ENCODE measurements at places on chromosomes 5 and 9.
A peak's percentile ranks its signal among the peaks of the same experiment; 100 is the strongest.

- DNase-seq, result no peak
These were observed 265.2 kb downstream of the SYK start for GRCh38 chr9:91066856-91067255.

DNA sequence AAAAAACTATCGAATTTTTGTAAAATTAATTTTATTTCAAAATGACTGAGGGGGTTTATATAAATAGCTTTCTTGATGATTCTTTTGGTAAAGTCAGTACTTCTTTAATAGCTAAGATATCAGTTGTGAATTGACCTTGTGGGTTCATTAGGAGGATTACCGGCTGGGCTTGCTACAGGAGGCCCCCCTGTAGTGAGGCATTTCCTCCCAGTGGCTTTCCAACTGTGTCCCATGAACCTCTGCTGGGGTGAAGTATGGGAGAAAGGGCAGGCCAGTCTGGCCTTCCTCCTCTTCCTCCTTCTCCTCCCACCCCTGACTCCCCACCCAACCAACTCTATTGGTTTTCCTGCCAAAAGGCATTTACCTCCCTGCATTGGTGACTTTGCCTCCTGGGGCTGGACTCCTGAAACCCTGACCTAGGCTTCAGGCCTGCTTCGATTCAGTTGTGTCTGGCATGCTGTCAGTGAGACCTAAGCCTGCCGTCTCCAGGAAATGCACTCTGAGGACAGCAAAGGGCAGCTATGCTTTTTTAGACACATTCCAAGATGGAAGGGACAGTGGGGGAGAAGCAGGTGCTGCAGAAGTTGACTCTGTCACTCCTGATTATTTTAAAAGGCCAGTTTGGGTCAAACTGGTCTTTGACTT lies 144.8 kb downstream of the HSPA4 start:
- DNase-seq, result no peak

DNA sequence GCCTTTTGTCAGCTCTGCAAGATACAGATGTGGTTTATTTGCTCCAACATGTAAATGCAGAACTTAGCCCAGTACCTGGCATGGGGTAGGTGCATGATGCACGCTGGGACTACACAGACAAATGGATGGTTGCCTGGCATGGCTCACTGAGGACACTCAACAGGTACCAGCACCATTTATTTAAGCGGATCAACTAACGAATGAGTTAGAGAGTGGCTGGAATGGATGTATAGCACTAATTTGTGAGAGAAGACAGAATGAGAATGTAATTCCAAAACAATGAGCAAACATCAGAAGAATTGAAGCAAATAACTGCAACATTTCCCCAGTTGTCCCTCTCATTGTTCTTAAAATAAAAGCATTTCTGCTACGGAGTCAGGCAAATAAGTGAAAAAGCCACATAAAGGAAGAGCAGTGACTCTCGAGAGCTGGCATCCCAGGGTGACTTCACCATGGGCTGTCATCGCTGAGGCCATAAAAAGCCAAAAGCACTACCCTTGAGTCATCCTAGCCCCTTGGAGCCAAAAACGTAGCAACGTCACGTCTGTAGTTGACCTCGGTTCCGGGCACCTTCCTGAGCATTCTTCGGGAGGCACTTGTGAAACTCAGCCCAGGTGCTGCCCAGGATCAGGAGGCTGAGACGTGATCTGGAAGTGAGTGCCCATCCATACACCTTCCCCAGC lies 290.3 kb downstream of the NSG2 start:
- no peak for DNase-seq

- no peak for DNase-seq
These were observed 210.6 kb downstream of the AUH start for GRCh38 chr9:91150998-91151717.

DNA sequence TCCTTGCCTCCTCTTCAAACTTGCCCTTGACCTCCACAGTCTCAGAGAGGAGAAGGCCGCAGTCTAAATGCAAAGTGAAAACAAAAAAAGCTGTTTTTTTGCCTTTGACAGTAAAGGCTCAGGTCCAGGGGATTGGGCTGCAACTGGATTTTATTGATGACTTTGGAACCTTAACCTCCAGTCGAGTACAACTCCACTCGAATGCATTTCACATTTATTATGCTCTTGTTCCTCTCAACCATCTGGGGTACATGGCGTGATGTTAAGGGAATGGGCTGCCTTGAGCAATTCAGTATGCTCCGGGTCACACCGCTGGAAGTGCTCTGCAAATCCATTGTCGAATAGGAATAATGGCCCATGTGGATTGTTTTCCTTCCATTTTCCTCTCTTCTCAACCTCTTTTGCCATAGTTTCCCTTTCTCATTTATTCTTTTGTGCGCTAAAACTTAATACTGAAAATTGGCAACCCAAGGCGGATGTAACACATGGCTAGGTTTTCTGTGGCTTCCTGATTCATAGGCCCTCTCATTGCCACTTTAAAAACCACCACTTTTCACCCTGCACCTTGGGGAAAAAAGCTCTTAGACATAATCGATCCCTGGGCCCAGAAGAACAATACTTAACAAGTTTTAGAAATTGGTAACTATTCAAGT lies 34.3 kb downstream of the ITK start:
- no peak for DNase-seq

- DNase-seq, result no peak
These were observed 21.5 kb upstream of the COL5A1 start for GRCh38 chr9:134619983-134620661.

GRCh38 chr5:65837139-65837538 lies 89.2 kb upstream of the ERBIN start:
- no peak for DNase-seq

GRCh38 chr5:75521195-75521594 lies 9.5 kb downstream of the POLK start:
- no peak for DNase-seq

GRCh38 chr9:70420441-70421271 lies 6.2 kb upstream of the KLF9 start:
- DNase-seq, result peak; percentile 93

GRCh38 chr9:75850459-75851200 lies 39.8 kb upstream of the PCSK5 start:
- no peak for DNase-seq

DNA sequence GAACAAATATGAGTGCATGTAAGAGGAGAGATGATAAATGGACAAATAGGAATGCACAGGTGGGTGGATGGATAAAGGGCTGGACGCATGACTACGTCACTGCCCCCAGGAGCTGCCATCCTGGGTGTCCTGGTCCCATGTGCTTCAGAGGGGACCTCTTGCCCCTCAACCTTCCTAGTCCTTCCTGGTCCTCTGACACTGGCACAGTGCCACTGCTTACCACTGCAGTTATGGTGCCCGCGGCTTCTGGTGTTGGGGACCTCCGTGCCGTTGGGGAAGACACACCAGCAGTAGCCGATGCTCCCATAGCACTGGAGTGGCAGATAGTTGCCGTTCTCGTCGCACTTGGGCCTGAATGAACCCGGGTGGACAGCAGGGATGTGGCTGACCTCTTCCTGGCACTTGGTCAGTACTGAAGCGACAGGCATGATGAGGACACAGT lies 9.8 kb downstream of the CD74 start:
- DNase-seq, result no peak

DNA sequence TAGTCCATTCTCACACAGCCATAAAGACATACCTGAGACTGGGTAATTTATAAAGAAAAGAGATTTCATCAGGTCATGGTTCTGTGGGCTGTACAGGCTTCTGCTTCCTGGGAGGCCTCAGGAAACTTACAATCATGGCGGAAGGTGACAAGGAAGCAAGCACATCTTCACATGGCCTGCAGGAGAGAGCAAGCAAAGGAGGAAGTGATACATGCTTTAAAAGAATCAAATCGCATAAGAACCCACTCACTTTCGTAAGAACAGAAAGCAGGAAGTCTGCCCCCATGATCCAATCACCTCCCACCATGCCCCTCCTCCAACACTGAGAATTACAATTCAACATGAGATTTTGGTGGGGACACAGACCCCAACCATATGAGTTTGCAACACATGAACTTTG lies 5.1 kb upstream of the FBXO38 start:
- no peak for DNase-seq

DNA sequence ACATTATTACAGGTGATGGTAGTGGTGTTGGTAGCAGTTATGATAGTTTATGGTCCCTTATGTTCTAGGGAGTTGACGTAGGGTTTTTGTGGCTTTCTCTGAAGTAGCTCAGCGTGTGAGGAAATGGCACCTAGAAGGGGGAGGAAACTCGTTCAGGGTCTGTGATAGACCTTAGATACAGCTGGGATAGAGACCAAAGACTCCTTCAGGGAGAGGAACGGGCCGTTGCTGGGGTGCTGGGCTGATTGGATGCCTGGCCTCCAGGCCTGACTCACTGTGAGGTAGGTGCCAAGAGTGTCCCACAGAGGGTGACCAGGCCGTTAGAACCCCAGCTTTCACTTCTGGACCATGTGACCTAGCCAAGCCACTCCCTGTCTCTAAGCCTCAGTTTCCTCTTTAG lies 96.6 kb downstream of the DAB2IP start:
- no peak for DNase-seq

GRCh38 chr5:32443541-32444430 lies 754 bp downstream of the ZFR start:
- DNase-seq, result peak; percentile 29

DNA sequence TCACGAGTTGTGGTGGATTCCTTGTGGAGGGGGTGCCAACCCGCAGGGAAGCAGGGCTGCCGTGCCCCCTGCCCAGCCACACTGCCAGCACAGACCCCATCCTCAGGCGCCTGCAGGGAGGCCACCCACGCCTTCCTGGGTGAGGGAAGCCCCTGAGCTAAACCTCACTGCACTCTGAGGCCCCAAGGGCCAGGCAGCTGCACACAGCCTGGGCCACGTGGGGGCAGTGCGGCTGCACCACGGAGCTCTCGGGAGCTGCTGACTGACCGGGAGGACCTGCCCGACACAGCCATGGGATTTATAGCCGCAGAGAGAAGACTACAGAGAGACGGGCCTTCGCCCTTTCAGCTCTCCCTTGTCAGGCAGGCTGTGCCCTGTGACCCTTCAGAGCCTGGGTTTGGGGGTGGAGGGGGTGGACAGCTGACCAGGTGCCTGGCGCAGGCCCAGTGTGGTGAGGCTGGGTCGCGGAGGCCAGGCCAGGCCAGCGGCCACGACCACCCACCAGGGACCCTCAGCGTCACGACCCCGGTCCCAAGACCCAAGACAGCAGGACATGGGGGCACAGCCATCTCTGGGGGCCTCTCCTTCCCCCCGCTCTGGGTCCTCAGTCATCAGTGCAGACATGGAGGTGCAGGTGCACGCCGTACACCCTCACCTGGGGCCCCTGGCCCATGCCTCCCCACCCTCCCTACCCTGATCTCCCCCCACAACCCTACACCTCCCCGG lies 4.3 kb upstream of the AHRR start:
- DNase-seq, result peak; percentile 92

GRCh38 chr5:154039458-154039829 lies 677 bp downstream of the MFAP3 start:
- no peak for DNase-seq

GRCh38 chr9:135665795-135666189 lies 2.7 kb downstream of the LCN9 start:
- no peak for DNase-seq

GRCh38 chr5:138180183-138180782 lies 1.4 kb downstream of the KIF20A start:
- peak; percentile 75 for DNase-seq

DNA sequence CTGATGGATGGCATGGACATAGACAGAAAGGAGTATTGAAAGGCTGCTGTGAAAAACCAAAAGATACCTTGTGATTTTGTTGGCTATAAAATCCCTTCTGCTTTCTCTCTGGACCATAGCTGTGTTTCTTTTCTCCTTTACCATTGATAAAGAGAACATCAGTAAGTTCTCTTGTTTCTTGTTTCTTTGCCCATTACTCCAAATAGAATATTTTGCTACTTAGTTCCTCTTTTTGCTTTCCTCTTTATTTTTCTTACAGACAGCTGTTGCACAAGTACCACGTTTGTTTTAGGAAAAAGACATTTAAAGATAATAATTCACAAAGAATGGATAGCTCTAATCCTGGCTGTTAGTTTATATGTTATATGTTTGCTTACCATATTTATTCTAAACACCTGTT lies 1129.2 kb downstream of the DTWD2 start:
- DNase-seq, result no peak

DNA sequence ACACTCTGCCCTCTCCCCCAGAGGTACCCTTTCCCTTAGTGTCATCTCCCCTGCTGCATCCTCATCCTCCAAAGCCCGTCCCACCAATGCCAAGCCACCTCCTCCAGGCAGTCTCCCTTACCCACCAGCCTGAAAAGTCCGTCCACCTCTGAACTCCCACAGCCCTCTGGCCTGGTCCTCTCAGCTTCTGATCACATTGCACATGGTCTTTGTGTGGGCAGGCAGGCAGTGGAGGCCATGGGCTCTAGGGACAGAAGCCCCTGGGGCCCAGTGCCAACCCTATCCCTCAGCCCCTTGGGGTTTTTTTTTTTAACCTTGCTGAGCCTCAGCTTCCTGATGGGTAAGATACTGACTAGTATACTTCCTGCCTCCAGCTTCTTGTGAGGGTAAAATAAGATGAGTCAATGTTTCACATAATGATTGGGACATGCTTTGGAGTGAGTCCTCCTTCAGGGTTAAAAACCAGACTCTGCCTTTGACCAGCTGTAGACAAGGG lies 19.4 kb downstream of the CSF1R start:
- no peak for DNase-seq

DNA sequence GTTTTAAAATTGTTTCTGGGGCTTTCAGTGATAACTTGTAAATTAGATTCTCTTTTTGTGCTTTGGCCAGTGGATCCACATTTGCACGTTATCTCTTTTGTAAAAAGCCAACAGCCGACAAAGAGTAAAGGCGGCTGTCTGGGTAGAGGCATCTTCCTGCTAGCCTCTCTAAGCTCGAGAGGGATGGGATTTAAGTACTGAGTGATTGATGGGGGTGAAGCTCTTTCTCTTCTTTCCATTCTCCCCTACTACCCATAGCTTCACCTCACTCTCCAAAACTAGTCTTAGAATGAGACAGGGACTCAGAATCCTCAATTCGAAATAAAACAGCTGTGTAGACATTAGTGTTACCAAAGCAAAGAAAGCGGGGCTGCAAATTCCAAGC lies 3.4 kb downstream of the PBX3 start:
- DNase-seq, result no peak

- no peak for DNase-seq
These were observed 6.0 kb upstream of the SFXN1 start for GRCh38 chr5:175472378-175472777.

- no peak for DNase-seq
These were observed 24.2 kb downstream of the STC2 start for GRCh38 chr5:173303878-173304590.

GRCh38 chr5:72248410-72248981 lies 71.5 kb downstream of the MRPS27 start:
- peak; percentile 40 for DNase-seq

- DNase-seq, result no peak
These were observed 165.0 kb upstream of the FBXL17 start for GRCh38 chr5:108546939-108547338.

GRCh38 chr9:131559421-131560000 lies 14.2 kb downstream of the PRRT1B start:
- no peak for DNase-seq

All from SW480 (cell line).